ENCODE measurements at places on chromosomes 7 and 10.

GRCh38 chr7:26928703-26929347, 64.4 kb upstream of the SKAP2 start:
- no peak for DNase-seq

- DNase-seq: no peak
These were observed 41.8 kb downstream of the APBB1IP start for GRCh38 chr10:26479766-26480492.

DNA sequence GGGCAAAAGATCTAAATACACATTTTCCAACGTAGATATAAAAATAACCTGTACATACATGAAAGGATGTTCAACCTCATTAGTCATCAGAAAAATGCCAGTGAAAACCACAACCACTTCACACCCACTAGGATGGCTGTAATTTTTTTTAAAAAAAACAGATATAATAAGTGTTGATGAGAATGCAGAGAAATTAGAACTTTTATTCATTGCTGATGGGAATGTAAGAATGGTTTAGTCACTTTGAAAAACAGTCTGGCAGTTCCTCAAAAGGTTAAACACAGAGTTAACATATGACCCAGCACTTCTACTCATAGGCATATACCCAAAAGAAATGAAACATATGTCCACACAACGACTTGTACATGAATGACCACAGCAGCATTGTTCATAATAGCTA, 32.3 kb upstream of the PRKCQ start:
- DNase-seq: no peak

DNA sequence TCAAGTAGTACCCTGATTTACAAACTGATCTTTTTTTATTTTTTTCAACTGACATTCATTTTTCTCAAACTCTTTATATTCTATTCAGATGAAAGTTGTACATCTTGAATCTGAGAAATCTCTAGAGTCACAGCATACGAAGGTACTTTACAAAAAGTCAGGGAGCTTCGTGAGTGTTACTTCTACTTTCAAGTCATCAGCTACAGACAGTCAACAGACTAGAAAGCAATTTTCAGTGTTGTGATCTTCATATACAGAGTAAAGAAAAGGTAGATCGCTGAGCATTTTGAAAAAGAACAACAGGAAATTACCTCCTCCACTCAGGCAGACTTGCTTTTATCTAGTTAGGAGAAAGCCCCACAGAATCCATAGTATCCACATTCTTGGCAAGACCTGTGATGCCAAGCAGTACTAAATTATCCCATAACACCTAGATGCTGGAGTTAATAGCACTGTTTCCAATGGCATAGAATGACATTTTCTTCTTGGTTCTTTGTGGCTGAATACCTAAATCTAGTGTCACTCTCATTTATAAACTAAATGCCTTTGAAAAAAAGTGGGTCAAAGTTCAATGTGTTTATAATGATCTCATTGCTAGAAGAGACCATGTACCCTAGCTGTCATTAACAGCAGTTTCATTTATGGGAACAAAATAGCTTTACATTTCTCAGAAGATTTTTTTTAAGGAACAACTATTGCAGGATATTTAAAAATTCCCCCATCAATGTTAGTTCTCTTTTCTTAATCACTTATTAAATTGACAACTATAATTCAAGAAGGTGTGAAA, 12.0 kb upstream of the ZNF800 start:
- DNase-seq: no peak

DNA sequence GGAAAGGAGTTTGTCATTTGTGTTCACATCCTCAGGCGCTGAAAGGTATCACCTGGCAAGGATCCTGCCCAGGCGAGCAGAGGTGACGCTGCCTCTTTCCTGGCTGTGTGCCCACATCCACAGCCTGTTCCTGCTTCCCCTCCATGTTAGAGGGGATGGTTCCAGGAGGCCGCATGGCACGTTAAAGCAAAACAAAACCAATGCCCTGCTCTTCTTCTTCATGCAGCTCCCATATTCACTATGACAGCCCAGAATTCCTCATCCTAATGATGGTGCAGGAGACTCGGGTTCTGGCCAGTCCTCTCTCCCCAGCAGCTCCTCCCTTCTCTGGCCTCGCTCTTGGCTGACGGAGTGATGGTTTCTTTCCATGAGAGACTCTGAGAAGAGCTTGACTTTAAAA, 678.5 kb upstream of the ANKRD30A start:
- no peak for DNase-seq

GRCh38 chr10:90075995-90076394, 374.6 kb downstream of the KIF20B start:
- no peak for DNase-seq

DNA sequence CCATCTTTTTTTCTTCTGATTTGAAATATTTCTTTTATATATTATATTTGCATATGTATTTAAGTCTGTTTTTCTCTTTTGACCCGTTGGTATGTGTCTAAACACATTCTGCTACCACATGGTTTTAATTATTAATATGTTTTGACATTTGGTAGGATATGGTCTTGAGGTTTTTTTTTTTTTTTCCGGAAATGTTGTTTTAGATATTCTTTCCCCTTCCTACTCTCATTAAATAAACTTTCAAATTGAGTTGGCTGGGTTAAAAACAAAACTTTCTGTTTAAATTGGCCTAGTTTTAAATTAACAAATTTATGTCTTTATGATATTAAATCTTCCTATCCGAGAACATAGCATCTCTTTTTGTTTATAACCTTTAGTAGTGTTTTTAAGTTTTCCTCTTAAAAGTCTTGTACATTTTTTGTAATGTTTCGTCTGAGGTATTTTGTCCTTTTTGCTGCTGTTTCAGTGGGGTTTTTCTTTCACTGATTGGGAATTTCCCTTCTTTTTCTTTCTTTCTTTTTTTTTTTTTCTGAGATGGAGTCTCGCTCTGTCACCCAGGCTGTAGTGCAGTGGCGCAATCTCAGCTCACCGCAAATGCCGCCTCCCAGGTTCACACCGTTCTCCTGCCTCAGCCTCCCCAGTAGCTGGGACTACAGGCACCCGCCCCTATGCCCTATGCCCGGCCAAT, 25.4 kb downstream of the STAM start:
- no peak for DNase-seq

- no peak for DNase-seq
These were observed 200.9 kb downstream of the GRM3 start for GRCh38 chr7:86844608-86845007.

DNA sequence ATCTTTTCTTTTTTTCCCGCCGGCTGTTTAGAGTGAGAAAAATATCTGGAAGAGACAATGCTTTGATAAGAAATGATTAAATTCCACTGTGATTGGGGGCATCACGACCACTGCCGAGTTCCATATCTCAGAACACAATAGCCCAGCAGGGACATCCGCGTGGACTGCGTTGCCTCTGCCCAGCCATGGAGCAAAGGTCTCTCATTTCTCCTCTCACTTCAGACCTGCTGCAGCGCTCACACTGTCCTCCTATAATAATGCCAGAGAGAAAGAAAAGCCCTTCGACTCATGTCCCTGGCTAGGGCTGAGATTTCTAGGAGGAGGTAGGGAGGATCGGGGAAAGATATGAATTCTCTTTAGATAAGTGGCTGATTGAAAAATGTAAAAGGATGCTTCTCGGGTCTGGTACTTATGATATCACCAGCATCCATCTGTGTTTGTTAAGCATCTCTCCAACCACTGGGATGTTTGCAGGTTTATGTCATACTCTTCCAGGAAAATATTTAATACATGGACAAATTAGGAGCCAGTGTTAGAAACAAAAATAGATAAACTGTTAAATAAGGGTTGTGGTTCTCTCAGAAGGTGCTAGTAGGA, 472.9 kb upstream of the AKR1E2 start:
- DNase-seq: no peak

DNA sequence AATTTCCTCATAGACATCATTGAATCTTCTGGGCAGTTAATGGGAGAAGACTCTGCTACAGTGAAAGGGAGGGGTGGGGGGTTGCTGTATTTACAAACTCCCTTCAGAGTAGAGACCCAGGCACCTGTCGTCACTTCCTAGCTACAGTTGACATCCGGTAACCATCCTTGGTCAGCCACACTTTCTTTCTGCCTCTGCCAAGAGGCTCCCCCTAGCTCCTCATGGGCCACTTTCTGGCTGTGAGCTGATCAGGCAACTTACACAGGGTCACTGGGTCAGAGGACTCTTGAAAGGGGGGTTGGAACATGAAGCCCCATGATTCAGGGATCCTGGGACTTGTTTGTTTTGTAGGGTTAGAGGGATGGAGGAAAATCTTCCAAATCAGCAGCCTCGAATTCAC, 1.2 kb downstream of the TECPR1 start:
- DNase-seq: no peak

GRCh38 chr7:3753868-3754267, 452.8 kb downstream of the SDK1 start:
- DNase-seq: no peak

DNA sequence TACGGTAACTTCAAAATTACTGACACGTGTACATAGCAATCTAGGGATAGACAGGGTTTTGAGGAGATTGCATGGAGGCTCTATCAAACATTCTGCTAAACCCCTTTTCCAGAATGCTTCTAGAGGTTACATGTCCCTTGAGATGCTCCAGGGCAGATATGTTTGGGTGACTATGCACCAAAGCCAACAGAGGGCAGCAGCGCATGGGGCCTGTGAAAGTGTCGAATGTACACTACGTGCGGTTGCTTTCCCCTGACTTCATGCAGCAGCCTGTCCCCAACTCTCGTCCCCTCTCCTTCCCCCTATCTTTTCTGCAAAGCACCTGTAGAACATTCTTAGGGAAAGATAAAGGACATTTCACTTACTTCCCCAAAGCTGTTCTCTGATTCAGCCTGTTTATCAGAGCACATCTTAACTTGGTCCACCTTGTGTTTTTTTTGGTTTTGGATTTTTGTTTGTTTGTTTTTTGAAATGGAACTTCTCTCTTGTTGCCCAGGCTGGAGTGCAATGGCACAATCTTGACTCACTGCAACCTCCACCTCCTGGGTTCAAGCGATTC, 90.2 kb downstream of the UBE3C start:
- no peak for DNase-seq

GRCh38 chr7:30249316-30249715, 35.1 kb upstream of the ZNRF2 start:
- no peak for DNase-seq

- no peak for DNase-seq
These were observed 158.3 kb upstream of the KCND2 start for GRCh38 chr7:120114626-120115025.

GRCh38 chr7:65746398-65746669, 126.5 kb upstream of the VKORC1L1 start:
- no peak for DNase-seq

DNA sequence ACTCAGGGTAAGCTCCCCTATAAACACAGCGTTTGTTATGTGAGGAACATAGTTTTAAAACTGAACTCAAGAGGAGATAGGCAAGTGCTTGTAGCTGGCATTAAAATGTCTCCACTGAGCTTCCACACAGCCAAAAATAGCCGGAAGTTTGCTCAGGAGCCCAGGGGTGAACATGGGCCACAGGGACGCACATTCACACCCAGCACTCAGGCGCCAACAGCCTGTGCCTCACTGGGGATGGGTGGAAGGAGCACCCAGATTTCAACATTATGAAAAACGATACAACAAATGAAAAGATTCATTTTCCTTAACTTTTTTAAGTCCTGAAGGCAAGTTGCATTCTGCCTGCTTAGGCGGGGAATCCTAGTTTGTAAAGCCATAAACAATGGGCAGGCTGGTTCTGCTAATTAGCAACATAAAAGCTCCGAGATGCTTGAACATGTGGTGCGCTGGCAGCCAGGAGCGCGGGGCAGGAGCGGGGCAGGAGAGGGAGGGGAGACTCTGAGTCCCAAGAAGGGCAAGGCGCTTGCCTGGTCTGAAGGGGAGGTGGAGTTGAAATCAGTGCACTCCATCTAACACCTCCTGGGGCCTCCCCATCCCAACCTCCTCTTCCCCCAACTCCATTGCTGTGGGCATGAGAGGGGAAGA, 235.9 kb downstream of the COBL start:
- no peak for DNase-seq

DNA sequence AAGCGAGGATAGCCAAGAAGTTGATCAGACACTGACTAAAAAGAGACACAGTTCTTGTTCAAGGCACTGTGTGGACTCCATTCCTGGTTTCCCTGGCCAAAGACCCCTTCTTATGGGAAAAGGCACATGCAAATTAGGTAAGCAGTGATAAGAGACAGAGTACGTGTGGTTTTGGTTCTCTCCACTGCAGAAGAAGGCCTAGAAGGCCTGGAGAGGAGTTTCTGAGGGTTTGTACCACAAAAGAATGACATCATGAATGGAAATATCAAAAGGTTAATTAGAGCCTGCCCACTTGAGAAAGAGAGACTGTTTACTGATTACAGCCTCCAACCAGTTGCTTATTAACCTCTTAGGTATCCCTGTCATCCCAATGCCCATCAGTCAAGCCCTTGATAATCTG, 137.5 kb downstream of the ZNF365 start:
- DNase-seq: no peak

DNA sequence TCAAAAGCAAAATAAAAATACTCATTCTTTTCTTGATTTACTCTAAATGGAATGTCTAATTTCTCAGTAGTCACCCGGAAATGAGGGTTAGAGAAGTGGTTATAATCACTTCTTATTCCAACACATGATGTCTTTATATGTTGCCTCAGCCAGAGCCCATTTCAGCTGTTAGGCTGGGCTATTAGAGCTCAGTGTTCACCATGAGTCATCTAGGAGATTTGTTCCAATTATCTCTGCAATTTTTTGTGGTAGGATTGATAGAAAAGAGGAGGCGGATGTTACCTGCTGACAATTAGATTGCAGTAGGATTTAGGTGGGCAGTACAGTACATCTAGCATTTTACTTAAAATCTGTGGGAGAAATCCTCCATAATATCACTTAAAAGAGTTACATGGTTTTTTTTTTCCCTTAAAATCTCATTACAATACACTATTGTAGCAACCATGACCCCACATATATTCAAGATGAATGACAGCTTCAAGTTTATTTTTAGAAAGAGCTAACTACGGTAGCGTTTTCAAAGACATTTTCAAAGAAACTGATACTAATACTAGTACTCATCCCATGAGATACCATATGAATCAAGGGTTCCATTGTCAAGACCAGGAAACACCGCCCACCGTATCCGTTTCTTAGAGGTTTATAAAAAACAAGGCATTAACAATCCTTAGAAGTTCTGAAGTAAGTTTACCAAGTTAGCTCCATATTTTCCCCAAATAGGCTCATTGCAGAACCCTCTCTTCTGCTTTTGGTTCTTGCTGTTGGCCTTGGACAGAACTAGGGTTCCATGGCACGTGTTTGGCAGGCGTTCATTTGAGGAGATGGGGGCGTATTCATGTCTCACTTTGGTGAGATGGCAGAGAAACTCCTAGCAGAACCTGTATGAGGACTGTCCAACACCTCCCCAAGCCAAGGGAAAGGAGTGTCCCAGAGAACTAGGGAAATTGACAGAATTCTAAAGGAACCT, 10.4 kb downstream of the CPA2 start:
- no peak for DNase-seq

DNA sequence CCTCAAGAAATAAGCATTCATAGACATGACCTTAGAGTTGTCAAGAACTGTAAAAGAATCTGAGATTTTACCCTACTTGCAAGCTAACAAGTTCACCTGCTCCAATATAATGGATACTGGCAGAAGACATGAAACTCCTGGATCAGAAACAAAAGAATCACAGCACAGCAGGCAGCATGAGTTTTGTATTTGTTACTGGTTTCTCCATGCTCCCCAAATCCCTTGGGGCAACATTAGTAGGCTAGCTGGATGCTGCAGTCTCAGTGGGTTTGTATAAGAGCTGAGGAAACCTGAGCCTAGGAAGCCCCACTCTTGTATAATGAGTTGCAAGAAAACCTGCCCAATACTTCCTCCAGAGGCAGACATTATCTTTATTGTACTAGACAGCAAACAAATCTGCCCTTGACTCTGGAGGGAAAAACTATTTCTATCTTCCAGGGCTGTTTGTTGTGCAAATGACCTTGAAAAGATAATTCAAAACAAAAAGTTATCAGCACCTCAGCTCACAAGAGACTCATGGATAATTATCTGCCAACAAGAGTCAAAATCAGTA, 64.8 kb downstream of the ABLIM1 start:
- no peak for DNase-seq
